ENCODE measurements at places on chromosomes 4 and X. TPM values are rescaled to one million over a fixed set of nuclear protein-coding genes. Genes with fewer than 3 reads are reported as not detected.

- no peak for DNase-seq
Measured at GRCh38 chr4:150135134-150135772, 57.0 kb downstream of the DCLK2 start.

DNA sequence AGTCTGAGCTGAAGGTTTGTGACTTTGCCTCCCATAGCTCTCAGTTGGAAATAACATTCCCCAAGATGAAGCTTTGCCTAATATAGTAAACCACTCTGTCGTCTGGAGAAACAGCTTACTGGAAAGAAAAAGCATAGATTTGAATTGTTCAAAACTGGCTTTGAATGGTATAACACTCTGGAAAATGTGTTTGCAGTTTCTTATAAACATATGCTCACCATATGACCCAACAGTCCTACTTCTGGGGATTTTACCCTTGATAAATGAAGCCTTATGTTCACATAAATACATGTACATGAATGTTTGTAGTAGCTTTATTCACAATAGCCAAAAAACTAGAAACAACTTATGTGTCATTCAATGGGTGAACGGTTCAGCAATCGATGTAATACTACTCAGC is 10.2 kb downstream of the VEGFD start:
- DNase-seq = no peak

GRCh38 chrX:85992811-85993229 is 54.5 kb downstream of the CHM start:
- DNase-seq = no peak

DNA sequence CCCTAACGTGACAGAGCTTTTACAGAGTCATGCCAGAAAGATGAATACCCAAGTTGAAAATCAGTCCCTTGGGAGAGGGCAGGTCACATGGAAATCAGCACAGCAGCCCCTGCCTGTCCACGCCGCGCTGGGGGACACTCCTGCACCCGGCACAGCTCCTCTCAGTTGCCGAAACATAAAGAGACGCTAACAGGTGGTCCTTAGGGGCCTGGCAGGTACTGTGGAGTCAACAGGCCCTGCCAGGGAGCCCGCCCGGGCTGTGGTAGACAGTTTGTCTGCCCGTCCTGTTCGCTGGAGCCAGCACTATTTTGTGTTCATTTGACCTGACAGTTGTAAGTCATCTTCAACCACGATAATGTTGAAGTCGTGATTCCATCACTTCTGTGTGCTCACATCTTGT is 30.5 kb downstream of the NELFA start:
- peak; percentile 44 for DNase-seq

Gene NSD2
- total RNA-seq = 51.2 TPM
